ENCODE measurements at places on chromosomes 12 and 14.

DNA sequence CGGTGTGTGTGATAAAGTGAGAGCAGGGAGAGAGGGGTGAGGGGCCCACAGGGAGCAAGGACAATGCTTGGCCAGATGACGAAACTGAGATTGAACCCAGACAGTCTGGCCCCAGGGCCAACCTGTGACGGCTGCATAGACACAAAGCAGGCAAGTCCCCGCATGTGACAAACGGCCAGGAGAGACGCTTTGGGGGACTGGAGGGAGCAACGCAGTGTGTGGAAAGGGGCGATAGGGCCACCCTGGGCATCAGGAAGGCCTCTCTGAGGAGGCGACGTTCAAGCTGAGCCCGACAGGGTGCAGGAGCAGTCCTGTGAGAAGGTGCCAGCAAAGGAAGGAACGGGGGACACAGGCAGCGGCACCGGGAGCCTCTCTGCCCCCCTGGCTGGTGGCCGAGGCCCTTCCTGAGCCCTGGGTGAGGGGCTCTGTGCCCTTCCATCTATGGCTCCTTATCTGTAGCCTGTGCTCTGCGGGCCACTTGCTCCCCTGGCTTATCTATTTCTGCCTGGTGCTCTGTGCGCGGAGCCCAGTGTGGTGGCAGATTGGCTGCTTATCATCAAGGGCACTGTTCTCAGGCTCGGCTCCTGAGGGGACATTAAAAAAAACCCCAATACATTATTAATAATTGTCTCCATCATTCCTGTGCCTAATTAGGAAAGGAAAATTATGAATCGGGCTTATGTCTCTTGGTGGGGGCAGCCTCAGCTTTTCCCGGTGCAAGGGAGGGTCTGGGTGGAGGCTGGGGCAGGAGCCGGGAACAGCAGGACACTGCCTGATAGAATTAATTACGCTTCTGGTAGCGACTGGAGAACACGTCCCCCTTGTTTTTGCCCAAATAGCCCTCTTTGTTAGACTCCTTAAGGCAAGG lies 39.8 kb downstream of the PRIMA1 start:
- no peak for DNase-seq

DNA sequence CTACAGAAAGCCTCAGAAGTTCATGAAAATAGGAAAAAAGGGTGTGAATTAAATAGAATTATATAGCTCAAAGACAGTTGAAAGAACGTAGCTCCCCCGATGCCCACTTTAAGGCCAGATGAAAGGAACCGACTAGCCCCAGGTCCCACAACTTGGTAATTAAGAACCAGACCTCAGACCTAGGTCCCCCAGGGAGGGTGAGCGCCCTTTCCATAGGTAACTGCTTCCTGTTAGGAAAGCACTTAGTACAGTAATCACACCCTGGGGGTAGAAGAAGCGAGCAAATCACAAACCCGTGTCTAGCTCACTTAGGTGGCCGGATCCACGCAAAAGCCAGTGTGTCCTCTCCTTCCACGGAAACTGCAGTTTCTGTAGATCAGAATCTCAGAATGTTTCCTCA lies 77.1 kb downstream of the PLXNC1 start:
- DNase-seq = no peak

DNA sequence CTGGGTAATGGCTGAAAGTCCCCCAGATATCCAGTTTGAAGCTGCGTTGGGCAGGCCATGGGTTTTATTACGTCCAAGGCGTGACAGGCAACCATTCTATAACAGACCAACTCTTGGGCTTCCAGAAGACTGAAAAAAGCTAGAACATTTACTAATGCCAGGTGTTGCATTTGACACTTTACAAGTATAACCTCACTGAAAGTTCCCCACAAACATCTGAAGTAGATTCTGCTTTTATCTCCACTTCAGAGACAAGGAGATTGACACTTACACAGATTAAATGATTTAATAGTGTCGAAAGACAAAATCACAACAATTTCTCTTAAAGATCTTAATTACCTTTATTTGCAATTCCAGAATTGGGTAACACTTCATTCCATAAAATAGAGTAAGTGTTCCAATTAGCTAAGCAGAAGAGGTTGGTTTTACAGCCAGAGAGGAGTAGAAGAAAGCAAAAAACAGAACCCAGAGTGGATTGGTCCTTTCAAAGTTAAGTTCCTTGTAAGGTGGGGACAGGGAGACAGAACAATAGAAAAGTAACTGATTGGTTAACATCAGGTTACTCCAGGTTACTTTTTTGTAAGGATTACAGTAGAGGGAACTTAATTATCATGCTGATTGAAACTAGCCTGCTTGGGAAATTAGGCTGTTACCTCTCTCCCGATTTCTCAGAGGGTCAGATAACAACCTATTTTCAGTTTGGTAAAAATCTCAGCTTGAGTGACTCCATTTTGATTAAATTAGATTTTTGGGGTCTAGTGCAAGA lies 11.3 kb downstream of the SOCS2 start:
- DNase-seq = no peak

GRCh38 chr14:25431211-25432076 lies 381.5 kb upstream of the STXBP6 start:
- no peak for DNase-seq

GRCh38 chr12:53710091-53710490 lies 17.2 kb downstream of the CALCOCO1 start:
- no peak for DNase-seq
